Smooth muscle cell of the brain vasculature (primary cell): ENCODE measurements at places on chromosomes 1 and 21.

DNA sequence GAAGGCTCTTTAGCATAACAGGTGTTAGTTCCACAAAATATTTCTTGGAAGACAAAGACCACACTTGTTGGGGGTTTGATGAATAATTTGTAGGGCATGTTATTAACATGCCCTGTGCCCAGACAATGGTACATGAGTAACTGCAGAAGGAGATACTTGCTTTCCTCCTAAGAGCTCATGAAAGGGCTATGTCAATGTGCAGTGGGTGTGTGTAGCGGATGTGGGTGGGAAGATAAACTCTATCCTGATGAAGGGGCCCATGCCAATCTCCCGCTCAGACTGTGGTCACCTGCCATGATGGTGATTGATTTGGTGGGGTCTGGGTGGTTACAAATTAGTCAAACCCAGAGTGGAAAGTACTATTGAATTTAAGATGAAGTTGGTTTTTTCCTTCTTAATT, 69.8 kb upstream of the DNAH14 start:
- no peak for DNase-seq

DNA sequence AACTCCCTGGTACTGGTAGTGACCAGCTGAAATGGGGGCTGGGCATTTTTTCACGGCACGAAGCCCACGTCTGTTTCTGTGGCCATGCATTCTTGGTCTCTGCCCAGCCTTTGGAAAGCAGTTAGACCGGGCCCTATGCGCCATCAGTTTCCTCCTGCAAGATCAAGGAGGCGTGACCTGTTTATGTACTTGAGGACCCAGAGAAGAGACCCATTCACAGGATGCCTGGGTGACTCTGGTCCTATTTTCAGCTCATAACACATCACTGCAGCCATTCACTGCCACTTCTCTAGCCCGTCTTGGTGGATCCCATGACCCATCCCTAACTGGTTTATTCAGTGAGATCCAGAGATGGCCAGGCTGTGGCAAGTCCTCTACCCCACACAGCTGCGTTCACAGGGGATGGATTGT, 70.4 kb downstream of the SPSB1 start:
- DNase-seq = no peak

GRCh38 chr1:201028461-201028889, 5.0 kb upstream of the KIF21B start:
- no peak for DNase-seq

GRCh38 chr1:10692401-10693021, 103.9 kb downstream of the CASZ1 start:
- DNase-seq = no peak

DNA sequence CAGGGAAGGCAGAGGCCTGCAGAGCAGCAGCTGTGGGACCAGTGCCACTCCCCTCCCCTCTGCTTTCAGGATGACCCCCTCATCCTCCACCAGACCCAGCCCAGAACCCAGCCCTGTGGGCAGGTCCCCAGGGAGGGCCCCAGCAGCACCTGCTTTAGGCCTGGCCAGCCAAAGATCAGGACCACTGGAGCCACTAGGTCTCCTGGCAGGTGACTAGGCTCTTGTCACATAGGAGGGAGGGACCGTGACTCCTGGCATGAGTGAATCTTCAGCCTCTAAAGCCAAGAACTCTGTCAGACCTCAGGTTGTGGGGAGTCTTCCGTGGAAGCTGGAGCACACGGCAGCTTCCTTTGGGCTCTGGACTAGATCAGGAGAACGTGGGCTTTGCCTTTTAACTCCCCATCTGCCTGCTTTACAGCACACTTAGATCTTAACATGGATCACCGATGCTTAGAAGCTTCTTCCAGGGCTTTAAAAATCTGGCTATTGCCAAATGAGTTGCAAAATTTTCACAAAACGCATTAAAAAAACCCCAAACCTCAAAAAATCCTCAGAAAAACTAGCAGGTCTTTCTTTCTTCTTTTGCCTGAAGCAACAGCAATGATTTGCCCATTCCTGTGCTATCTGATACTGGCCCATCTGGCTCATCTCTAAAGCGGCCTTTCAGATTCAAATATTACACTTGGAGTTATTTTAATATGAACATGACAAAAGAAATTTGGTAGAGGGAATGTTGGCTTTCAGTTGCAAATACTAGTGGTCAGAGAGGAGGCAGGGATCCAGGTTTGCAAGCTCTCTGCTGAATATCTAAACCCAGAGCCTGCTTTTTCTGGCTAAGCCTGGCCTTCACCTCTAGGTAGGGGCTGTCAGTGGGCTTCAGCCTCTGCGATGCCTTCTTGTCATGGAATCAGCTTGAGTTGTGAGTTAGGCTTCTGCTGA, 235.2 kb downstream of the SDCCAG8 start:
- DNase-seq = no peak

- DNase-seq = no peak
Observed at GRCh38 chr1:228105270-228105995, 2.3 kb upstream of the C1orf35 start.

DNA sequence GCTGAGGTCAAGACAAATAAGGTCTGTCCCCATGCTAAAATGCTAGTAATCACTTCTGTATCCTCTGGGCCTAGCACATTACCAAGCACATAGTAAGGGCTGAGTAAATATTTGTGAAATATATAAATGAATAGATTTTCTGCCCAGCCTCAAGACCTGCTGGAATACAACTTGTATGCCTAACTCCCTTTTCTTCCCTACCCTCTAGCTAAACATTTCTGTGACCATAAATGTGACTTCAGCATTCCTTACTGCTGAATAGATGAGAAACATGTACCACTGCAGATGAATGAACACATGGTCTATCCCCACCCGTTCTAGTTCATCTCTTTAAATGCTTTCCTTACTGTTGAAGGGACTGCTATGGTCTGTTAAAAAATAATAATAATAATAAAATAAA, 209.0 kb upstream of the HOOK1 start:
- DNase-seq = no peak

- no peak for DNase-seq
Observed at GRCh38 chr1:70041317-70042045, 163.9 kb downstream of the LRRC40 start.

- DNase-seq = no peak
Observed at GRCh38 chr1:48236716-48237470, 14.4 kb downstream of the SLC5A9 start.

- no peak for DNase-seq
Observed at GRCh38 chr1:43334453-43335205, 3.0 kb upstream of the MPL start.

- no peak for DNase-seq
Observed at GRCh38 chr1:2124446-2125198, 70.0 kb downstream of the FAAP20 start.

DNA sequence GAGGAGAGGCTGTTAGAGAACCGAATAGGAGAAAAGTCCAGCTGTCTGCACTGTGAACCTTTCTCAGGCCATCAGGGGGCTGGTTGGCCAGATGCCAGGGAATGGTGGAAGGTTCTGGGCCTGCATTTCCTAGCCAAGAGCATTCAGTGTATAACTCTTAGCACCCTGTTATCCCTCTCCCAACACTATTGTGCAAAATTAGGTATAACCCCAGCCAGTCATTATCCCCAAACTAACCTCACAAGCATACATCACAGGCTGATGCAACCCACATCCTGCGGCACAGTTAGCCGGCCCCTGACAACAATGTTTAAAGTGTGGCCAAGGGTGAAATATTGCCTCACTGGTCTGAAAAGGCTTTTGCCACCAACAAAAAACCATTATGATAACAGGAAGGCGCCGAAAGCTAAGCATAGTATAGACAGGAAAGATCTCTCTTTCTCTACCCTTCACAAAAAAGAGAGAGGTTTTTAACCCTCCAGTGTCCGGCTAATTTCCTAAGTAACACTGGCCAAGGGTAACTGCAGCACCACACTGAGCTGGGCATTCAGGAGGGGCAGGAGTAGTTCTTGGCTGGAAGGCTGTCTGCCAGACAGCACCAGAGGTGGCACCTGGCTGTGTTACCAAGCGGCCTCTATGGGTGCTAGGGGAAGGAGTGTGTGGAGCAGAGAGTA, 77.3 kb upstream of the BCAR3 start:
- no peak for DNase-seq

DNA sequence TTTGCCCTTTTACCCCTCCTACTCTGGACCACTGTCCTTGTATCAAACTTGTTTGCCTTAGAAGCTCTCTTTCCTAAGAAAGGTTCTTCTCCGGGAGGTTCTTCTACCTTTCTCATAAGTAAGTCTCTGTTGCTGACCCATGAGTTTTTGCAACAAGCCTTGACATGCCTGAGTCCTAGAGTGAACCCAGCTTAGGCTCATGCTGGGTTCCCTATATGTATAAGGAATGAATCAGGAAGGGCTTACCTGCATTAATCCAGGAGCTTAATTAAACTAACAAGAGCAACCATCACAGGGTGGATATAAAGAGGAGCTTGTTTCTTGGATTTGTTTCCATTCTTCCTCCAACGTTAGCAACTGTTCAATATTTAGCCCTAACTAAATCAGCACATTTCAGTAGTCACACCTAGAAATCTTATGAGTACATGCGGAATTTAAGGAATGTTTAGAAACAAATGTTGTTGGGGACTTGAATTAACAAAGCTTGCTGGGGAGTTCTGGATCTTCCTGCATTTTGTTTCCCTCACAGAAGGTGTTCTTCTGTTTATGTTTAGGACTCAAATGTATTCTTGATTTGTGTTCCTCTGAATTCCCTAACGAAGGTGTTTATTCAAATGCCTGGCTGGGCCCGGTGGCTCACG, 64.3 kb upstream of the RAB3GAP2 start:
- DNase-seq = no peak

DNA sequence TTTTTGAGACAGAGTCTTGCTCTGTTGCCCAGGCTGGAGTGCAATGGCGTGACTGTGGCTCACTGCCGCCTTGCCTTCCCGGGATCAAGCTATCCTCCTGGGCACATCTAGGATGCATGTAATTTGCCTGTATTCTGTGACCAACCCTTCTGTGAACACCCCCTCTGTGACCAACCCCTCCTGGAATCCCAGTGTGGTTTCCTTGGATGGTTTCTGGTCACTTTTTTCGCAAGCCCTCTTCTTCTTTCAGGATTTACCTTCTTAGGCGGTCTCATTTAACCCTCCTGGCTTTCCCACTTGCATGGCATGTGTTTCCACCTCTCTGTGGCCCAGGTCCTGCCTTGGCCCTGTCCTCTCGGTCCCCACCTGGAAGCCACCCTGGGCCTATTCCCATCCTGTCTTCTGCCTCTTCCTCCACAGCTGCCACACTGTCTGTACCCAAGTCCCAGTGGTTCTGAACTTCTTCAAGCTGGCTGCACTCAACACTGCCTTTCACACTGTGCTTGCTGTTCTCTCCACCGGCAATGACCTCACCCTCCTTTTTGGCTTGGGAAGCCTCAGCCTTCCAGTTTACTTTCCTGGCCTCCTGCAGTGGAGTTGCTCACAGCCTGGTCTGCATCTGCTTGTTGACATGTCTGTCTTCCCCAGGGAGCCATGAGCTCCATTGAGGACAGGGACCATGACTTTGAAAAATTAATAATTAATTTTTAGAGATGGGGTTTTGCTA, 57.0 kb downstream of the DISC1 start:
- peak; percentile 55 for DNase-seq

DNA sequence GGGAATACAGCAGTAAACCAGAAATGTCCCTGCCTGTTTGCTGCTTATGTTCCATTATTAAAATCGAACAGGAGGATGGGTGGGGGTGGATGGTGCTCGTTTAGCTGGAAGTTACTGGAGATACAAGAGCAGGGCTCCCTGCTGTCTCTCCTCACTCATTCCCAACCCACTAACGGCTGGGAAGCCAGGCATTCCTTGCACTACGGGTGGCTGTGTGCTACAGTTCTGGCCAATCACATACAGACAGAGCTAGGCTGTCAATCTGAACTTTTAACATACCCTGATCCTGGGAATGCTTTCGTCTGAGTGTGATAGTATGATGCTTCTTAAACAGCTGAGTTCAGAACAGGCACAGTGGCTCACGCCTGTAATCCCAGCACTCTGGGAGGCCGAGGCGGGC, 7.0 kb downstream of the SIPA1L2 start:
- DNase-seq = no peak

- DNase-seq = no peak
Observed at GRCh38 chr21:44695641-44696040, 1.3 kb upstream of the KRTAP10-12 start.

- DNase-seq = no peak
Observed at GRCh38 chr1:78526496-78526895, 35.7 kb downstream of the PTGFR start.

DNA sequence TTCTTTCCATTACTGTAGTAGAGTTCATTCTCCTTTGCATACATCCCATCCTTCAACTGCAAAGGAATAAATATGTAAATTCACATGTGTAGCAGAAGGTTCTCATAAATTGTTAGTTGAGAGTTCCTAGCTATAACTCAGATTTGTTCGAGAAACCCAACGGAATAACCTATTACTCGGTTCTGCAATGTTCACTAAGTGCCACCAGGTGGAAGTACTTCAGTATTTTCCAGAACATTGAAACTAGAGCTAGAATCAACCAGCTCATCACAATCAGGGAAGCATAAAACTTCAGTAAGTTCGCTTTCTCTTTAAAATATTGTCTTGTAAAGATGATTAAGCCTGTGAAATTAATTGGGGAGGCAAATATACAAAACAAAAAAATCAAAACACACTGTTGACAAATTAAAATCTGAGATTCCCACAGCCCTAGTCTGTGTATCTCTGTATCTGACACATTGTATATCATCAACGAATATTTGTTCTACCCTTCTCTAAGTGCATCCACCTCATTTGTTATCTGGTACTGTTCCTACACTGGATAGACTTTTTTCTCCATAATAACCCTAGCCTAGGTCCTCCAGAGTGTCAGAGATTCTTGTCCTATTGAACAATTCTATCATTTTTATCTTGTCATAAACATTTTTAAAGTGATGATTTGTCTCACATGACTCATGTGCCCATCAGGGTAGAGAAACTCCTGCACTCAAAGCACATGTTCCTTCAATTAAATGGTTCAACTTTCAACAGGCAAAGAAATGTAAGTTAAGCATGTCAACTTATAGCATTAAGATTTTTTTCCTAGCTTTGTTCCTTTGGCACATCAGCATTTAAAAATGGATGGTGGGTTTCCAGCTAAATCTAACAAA, 31.9 kb downstream of the MROH9 start:
- peak; percentile 28 for DNase-seq

GRCh38 chr1:46749921-46750404, 31.0 kb upstream of the EFCAB14 start:
- no peak for DNase-seq

- DNase-seq = no peak
Observed at GRCh38 chr1:229380536-229381160, 37.8 kb upstream of the CCSAP start.

- no peak for DNase-seq
Observed at GRCh38 chr1:12654004-12654567, 10.2 kb downstream of the AADACL4 start.

GRCh38 chr1:5685446-5686040, 306.7 kb downstream of the NPHP4 start:
- no peak for DNase-seq

GRCh38 chr1:62176597-62177312, 17.9 kb upstream of the L1TD1 start:
- no peak for DNase-seq

DNA sequence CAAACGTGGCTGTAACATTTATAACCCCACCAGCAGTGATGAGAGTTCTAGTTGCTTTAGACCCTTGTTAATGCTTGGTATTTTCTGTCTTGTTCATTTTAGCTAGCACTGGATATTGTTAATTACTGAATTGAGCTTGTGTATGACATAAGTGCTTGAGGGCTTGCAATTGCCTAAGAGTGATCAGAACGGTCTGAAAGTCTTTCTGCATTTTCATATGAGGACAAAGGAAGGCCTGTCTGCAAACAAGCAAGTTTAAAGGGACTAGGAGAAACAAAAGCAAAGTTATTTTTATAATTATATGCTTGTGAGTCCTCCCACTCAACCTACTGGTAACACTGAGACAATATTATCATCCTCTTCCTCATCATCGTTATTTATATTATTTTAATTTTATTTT, 305.5 kb upstream of the DUSP10 start:
- no peak for DNase-seq

- DNase-seq = no peak
Observed at GRCh38 chr1:21539933-21540332, 30.7 kb downstream of the ALPL start.
